Cerebellar nuclear complex (tissue), 1 donor: ENCODE measurements at places on chromosomes 16 and 17.

GRCh38 chr17:49914664-49915063, 54.3 kb upstream of the DLX4 start:
- no peak for DNase-seq

DNA sequence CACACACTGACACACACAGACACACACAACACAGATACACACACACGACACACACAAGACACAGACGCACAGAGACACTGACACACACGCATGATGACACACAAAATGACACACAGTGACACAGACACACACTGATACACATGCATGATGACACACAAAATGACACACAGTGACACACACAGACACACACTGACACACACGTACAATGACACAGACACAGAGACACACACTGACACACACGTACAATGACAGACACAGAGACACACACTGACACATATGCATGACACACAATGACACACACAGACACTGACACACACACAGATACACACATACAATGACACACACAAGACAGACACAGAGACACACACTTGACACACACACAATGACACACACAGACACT, 10.3 kb downstream of the CACNG1 start:
- DNase-seq, result no peak

GRCh38 chr16:71569621-71570020, 7.3 kb downstream of the TAT start:
- no peak for DNase-seq

DNA sequence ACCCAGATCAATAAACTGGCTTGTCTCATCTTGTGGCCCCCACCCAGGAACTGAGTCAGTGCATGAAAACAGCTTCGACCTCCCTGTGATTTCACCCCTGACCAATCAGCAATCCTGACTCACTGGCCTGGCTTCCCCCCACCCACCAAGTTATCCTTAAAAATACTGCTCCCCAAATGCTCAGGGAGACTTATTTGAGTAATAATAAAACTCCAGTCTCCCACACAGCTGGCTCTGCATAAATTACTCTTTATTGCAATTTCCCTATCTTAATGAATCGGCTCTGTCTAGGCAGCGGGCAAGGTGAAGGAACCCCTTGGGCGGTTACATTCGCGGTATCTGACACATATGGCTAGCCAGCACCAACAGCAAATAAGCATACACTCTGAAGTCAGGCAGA, 9.8 kb upstream of the RABEP1 start:
- no peak for DNase-seq

DNA sequence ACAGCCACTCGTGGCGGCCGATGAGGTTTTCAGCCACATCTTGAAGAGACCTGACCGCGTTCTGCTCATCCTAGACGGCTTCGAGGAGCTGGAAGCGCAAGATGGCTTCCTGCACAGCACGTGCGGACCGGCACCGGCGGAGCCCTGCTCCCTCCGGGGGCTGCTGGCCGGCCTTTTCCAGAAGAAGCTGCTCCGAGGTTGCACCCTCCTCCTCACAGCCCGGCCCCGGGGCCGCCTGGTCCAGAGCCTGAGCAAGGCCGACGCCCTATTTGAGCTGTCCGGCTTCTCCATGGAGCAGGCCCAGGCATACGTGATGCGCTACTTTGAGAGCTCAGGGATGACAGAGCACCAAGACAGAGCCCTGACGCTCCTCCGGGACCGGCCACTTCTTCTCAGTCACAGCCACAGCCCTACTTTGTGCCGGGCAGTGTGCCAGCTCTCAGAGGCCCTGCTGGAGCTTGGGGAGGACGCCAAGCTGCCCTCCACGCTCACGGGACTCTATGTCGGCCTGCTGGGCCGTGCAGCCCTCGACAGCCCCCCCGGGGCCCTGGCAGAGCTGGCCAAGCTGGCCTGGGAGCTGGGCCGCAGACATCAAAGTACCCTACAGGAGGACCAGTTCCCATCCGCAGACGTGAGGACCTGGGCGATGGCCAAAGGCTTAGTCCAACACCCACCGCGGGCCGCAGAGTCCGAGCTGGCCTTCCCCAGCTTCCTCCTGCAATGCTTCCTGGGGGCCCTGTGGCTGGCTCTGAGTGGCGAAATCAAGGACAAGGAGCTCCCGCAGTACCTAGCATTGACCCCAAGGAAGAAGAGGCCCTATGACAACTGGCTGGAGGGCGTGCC, 30.1 kb downstream of the CIITA start:
- no peak for DNase-seq

GRCh38 chr16:75080205-75081029, 36.2 kb downstream of the LDHD start:
- no peak for DNase-seq

- no peak for DNase-seq
Measured at GRCh38 chr17:67675481-67675880, 42.3 kb upstream of the NOL11 start.
